ENCODE measurements at places on chromosomes 5 and 9.

- no peak for DNase-seq
Measured at GRCh38 chr5:36482812-36483211, 123.6 kb upstream of the SLC1A3 start.

DNA sequence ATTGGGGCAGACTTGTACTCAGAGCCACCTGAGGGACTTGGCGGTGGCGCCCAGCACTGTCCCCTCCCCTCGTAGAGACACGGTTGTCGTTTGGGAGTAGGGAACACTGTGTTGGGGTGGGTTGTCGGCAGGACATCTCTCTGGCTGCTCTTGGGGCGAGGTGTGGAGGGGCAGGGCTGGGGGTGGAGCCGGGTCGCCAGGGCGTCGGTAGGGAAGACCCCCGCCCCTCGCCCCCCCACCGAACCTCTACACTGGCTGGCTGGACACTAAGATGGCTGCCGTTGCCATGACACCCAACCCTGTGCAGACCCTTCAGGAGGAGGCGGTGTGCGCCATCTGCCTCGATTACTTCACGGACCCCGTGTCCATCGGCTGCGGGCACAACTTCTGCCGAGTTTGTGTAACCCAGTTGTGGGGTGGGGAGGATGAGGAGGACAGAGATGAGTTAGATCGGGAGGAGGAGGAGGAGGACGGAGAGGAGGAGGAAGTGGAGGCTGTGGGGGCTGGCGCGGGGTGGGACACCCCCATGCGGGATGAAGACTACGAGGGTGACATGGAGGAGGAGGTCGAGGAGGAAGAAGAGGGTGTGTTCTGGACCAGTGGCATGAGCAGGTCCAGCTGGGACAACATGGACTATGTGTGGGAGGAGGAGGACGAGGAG is 778 bp downstream of the TRIM41 start:
- peak; percentile 64 for DNase-seq

GRCh38 chr5:146785065-146785464 is 93.5 kb downstream of the PPP2R2B start:
- DNase-seq: peak; percentile 1

DNA sequence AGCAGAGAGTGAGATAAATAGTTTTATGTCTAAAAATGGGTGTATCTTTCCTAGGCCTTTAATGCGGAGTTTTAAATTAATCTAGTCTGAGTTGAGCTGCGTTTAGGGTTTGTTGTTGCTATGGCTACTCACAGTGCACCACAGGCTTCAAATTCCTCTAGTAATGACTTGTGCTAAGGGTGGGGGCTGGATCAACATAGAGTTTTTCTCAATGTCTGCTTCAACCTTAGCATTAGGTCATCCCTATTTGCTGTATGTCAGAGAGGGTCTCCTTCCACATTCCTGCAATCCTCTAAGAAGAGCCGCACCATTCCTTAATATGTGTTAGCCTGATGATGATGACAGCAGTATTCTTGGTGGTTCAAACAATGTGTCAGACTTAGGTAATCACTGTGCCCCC is 465.6 kb upstream of the KIF2A start:
- DNase-seq: no peak

- no peak for DNase-seq
Measured at GRCh38 chr5:135110785-135111596, 77.0 kb upstream of the PITX1 start.

DNA sequence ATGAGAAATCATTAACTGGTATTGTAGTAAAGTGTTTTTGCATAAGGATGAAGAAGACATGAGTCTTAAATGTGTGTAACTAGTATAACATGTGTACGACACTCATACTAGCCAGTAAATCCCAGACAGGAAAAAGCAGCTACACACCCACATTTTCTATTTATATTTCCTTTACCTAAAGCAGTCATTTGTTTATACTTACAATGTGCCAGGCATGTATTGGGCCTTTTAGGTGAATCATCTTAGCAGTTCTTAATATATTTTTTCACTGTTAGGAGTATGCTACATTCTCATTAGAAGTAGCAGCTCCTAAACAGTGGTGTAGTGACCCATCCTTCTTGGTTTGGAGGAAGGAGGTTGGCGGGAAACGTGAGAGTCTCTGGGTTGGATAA is 55.8 kb upstream of the TMC1 start:
- DNase-seq: no peak

DNA sequence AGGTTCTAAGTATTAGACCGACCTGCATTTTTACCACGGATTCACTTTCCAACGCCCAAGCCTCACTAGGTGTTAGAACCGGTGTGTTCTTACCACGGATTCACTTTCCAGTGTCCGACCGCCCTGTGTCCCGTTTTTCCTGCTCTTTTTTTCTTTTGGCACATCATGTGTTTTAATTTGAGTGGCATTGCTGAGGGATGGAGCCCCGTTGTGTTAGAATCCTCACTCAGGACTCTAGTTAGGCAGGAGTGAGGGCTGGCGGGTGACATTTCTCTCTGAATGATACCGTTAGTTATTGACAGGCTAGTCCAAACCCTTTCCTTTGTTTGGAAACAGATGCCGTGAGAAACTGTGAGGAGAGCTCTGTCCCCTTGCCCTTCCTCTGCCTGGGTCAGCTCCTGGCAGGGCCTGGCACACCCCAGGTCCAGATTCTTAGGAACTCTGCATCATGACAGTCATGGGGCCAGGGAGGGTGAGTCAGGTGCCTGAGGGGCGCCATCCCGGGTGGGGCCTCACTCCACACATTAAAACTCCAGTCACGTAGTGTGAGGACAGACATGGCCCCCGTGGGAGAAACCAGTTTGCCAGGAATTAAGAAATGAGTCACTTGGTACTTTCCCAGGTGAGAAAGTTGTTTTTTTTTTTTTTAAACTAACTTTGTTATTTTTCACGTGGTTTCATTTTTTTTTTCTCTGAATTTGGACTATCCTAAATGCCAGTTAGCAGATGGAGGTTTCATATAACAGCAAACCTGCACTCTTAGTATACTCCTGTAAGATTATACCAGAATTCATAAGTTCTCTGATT is 15.8 kb downstream of the EXOC3 start:
- no peak for DNase-seq

DNA sequence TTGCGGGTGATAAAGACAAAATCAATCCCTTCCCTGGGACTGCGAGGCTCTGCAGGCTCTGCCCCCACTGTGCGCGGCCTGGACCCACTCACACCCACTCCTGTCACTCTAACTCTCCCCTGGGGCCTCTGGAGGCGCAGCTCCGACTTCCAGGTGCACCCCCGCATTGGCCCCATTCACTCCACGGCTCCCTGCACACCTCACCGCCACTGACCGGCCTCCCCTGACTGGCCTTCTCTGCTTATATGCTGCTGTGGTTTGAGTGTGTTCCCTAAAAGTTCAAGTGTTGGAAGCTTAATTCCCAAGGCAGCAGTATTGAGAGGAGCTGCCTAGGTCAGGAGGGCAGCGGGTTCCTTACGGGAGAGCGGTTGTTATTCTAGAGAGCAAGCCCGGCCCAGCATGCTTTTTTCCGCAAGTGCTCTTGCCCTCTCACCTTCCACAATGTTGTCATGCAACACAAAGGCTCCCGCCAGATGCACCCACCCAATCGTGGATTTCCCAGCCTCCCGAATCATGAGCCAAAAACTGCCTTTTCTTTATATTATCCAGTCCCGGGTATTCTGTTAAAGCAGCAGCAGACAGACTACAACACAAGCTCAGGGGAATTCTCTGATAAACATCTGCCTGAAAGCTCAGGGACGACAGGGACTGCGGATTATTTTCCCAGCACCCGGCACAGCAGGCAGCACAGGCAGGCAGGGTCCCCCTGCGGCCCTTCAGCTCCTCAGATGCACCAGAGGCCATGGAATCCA is 73.5 kb upstream of the LRRTM2 start:
- no peak for DNase-seq

- DNase-seq: no peak
Measured at GRCh38 chr5:155929112-155929511, 397.9 kb upstream of the SGCD start.

DNA sequence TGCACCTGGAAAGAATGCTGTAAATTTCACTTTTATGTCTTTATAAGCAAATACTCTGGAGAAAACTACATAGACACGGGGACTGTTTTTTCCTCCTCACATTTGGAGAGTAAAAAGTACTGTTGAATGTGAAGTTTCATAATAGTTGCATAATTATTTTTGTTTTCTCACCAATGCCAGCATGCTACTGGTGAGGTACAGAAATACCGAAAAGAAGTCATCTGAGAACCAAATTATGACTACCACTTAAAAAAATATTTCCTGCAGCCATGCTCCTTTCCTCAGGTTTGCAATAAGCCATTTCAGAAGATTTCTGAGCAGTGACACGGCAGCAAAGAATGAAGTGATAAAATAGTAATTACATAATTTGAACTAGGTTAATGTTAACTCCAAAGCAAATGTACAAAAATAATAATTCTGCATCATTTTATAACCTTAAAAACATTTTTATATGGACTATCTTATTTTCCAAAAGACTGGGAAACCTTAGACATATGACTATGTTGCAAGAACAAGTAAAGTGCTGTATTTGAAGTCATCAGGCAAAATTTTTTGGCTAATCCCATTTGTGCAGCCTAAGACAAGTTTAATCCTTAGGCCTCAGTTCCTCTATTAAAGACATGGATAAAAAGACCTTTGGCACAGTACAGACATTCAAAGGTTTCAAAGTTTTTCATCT is 144.7 kb downstream of the PCSK1 start:
- peak; percentile 8 for DNase-seq

DNA sequence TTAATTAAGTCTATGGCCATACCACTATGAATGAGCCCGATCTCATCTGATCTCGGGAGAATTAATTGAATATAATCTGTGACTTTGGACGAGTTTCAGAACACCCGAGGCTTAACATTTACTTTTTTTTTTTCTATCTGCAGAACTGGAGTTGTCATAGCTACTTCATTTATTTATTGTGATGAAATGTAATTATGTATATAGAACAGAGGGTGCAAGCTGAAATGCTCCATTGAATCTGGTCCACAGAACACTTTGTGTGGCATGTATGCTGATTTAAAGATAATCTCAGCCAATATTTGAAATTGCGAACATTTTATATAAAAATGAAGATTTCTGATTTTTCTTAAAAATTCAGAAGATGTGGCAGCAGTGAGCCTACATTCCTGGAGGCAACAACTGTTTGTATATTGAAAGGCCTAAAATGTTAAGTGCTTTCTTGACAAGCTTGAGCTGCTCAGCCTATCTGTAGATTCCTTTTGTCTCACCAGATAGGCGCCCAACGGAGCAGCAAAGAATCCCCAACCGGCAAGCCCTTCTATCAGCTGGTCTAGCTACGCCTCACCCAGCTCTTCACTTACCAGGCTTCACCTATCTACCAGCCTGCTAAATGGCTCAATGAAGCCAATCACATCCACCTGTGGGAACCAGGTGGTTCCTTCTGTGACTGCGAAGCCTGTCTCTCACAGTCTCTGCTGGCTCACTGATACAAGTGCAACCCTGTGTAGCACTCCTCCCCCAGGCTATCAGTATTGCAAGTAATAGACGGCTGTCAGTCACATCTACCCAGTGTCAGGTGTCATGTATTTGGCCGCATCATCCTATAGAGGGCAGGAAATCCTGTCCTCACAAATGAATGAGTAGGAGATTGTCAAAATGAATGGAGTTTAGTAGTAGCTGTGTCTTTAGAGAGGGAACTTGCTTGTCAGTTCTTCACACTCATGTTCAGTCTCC is 170.6 kb upstream of the MRPS30 start:
- no peak for DNase-seq

DNA sequence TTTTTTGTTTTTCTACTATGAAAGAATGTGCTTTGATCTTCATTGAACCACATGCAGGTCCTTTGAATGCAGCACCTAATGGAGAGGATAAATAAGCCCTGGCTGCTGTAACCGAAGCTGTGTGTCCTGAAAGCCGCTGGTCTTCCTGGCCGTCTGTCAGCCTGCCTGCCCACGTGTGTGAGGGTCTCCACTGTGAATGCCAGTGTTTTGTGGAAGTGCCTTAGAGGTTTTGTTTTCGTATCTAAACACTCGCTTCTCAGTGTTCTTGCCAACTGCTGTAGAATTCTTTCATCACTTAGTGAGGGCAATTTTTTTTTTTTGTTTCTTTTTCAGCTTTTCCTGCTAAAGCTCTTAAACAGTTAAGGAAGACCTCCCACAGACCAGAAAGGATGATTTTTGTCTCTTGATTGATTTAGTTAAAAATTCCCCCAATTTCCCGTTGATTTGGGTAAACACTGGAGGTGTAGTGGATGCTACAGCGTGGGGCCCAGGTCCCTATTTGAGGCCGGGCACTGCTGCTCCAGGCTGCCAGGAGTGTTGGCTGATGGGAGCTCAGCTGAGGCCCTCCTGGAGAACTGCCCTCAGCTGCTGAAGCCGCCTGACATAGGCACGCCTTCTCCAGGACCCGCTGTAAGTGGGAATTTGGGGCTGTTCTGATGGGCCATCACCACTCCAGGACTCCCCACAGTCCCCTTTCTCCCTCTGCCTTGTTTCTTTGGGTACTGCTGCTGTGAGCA is 29.2 kb upstream of the PTCH1 start:
- no peak for DNase-seq

GRCh38 chr5:148788636-148789035 is 37.8 kb upstream of the ADRB2 start:
- DNase-seq: no peak

DNA sequence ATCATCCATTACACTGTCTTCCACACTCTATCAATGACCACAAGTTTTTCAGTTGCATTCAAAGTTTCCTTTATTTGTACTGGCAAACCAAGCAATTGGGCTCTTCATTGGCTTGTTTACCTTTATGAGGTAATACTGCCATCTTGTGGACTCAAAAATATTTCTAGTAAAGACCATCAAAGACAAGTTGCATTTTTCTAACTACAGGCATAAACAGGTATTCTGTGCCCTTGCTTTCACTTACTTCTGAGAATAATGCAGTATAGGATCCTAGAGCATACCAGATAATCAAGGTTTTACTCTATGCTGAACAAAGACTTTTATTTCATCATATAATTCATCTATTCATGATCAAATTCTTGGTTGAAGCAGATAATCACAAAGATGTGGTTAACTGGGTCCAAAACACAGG is 173.7 kb upstream of the POU5F2 start:
- peak; percentile 22 for DNase-seq

DNA sequence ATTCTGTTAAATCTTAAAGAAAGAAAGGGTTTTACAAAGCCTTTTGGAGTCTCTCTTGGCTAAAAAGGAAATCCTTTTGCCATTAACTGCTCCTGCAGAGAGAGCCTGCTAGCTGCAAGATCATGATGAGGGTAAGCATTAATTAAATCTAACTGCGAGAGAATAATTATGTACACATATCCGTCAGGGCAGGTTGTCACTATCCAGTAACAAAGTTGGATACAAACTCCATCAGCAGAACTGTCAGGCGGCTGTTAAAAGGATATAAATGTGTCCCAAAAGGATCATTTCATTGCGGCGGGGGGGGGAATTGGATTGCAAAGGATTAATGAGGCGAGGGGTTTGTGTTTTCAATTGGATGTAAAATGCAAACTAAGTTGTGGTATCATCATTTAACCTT is 289.3 kb downstream of the ASTN2 start:
- DNase-seq: no peak

- DNase-seq: no peak
Measured at GRCh38 chr9:1929134-1929533, 86.0 kb upstream of the SMARCA2 start.

DNA sequence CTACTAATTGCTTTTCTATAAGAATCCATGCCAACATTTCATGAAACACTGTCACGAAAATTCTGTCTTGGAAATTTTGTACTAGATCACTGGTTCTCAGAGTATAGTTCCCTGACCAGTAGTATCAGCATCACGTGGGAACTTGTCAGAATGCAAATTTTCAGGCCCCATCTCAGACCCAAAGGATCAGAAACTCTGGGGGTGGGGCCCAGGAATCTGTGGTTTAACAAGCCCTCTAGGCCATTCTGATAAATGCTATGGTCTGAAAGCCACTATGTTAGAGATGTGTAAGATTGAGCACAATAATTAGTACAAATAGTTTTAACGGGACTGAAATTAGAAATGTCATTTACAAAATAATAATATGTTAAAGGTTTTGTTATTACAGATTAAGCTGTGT is 615.7 kb upstream of the ARRDC3 start:
- DNase-seq: no peak

Data from CD14-positive monocyte (primary cell).